ENCODE measurements at places on chromosomes 3 and 15.

GRCh38 chr3:10417847-10418246 lies 87.5 kb downstream of the ATP2B2 start:
- peak; percentile 47 for DNase-seq

DNA sequence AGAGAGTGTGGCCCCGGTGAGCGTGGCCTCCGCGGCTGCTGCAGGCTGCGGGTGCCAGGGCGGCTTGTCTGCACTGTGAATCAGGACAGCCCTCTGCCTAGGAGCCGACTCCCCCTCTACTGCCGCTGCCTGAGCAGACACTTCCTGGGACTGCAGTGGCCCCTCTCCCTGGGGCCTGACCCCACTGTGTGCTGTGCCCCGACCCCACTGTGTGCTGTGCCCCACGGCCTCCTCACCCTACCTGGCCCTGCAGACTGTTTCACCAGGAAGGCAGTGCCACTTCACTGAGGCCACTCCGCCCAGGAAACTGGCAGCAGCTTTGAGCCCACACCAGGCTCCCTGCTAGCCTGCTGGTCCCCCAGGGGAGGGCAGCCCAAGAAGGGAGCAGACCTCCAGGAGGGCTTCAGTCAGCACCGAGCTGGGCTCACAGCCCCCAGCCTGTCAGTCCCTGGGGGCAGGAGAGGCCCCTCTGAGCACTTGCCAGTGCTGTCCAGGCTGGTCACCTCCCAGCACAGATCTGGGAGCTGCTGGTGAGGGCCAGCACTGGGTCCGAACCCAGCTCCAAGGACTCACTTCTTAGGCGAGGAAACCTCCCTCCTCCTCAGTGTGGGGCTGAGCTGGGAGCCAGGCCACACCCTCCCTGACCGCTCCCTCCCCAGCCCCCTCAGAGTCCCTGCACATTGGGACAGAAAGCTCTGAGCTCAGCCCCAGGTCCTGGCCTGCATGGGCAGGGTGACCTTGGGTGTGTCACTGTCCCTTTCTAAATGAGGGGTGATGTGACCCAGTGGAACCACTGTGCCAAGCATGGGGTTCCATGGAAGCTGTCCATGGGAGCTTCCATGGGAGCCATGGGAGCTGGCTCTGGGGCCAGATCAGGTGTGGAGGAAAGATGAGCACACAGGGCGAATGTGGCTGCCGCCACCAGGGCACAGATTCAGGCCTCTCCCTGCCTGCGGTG lies 56.8 kb downstream of the DNAJB8 start:
- DNase-seq, result no peak

DNA sequence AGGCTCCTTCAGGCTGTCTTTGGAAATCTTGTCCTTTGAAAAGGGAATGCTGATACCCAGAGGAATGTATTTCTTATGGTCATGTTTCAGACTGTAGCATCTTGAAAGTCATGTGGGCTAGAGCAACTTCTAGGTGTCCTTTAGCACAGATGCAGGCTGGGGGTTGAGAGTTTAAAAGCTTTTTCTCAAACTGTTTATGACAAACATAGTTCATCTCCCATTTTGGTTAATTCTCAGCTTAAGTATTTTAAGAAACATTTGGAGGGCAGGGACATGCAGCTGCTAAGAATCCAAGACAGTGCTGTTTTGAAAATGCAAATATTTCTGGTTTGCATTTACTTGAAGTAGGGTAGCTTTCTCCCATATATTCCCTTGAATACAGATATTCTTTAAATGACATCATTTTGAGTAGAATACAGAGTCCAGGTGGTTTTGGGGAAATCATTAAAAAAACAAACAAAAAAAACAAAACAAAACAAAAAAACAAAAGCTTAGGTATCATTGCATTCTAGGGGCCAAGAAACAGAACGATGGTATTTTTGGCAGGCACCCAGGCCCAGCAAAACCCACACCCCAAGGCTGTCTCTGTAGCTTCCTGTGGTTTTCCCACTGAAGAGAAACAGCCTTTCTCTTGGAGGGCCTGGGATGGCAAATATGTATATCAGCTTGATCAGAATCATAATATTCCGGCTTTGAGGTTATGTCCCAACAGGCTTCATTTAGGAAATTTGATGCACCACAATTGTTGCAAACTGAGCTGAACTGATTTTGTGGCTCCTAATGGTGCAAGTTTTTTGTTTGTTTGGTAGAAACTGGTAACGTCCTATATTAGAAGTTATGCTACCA lies 120.0 kb downstream of the ATG7 start:
- peak; percentile 58 for DNase-seq

- no peak for DNase-seq
These were observed 398 bp upstream of the RAB7A start for GRCh38 chr3:128725547-128726022.

DNA sequence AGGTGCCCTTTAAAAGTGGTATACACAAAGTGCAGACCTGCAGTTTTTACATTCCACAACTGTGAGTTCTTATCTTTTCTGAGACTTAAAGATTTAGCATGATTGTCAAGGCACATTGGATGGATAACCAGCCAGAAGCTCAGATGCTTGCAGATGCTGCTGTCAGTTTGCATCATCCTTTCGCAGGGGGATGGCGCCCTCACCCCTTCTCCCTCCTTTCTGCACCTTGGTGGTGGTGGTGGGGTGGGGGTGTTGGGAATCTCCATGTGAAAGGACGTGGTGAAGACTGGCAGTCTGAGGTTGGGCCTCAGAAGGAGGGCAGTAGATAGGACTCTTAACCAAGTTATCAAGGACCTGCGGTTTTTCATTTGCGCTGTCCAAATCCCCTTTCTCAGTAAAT lies 309.6 kb upstream of the SEMA6D start:
- no peak for DNase-seq

- DNase-seq, result no peak
These were observed 11.4 kb downstream of the CCDC12 start for GRCh38 chr3:46965151-46965550.

GRCh38 chr3:13274551-13275332 lies 145.4 kb downstream of the NUP210 start:
- DNase-seq, result no peak

DNA sequence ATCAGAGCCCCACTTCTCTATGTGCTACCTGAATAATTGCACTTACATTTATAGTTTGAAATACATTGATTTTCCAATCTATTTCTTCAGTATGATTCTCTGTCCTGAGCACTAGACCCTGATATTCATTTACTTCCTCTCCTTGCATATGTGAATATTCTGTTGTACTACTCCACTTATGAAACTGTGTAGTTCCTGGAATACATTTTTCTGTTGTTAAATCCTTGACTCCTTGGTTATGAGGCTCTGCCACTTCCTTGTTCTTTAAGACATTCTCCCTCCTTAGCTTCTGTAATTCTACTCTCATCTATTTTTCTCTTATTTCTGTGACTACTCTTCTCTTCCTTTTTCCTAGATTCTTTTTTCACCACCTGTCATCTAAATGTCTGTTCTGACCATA lies 12.9 kb upstream of the MGA start:
- DNase-seq, result no peak

GRCh38 chr3:153577059-153577736 lies 415.2 kb downstream of the RAP2B start:
- DNase-seq, result no peak

DNA sequence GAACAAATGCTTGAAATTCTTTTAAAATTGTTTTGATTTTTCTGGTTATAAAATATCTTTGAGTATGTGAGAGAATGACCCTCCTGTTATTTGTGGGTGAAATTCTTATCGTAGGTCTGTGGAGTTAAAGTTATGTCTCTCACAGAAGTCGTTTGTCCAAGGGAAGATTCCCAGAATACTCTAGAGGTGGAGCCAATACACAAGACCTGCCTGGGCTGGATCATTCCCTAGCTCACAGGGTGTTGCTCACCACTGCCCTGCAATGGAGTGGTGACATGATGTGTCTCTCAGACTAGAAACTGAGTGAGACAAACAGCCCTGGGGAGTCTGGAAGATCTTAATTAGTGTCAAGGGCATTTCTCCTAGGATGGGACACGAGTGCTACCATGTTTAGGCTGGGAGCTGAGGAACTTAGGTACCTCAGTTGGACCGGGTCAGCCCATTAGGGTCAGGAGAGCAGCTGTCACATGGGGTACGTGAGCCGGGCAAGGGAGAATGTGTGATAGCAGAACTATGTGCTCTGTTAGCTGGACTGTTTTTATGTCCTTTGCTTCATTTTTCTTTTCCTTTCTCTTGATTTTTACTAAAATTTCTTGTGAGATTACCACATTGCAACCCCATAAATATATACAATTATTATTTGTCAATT lies 53.6 kb upstream of the MYO5C start:
- no peak for DNase-seq

- no peak for DNase-seq
These were observed 139.1 kb upstream of the EIF1B start for GRCh38 chr3:40170395-40170794.

GRCh38 chr3:77412584-77412983 lies 372.7 kb downstream of the ROBO2 start:
- DNase-seq, result peak; percentile 20

DNA sequence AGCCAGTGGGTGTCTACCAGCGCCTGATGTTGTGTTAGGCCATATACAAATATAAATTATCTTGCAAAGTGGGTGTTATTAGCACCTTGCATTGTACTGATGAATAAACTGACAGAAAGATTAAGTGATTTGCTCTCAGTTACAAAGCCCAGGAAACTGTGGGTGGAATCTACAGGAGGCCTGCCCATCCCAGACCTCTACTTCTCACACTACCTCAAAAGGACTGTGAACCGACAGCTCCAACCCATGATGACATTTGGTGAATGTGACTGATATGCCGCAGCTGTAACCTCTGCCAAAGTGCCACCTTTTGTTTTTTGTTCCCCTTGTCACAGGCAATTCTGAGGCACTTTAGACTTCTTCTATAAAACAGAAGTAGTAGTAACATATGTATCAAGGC lies 43.7 kb upstream of the KCNMB2 start:
- no peak for DNase-seq

Data from ELR (cell line).